ENCODE measurements at places on chromosomes 2 and 18. TPM values are rescaled to one million over a fixed set of nuclear protein-coding genes. Genes with fewer than 3 reads are reported as not detected.

- no peaks in the 10 kb centered on the region for H3K27me3 ChIP-seq
- H3K4me1 ChIP-seq, result no peaks in the 10 kb centered on the region
- no peak for DNase-seq
- no peaks in the 10 kb centered on the region for H3K36me3 ChIP-seq
- no peak overlapping the region for H3K4me3 ChIP-seq
Measured at GRCh38 chr2:147003081-147003480, 841.7 kb upstream of the ACVR2A start.

ZAP70 gene
- total RNA-seq, result 3.2 TPM

SKOR2 gene
- not detected for total RNA-seq

PLEKHH2 gene
- total RNA-seq, result 15.3 TPM

CAVIN2 gene
- 34.9 TPM for total RNA-seq

CERKL gene
- not detected for total RNA-seq
